ENCODE measurements at places on chromosomes 1 and 21.

- DNase-seq, result no peak
Observed at GRCh38 chr1:87144316-87144895, 184.3 kb upstream of the LMO4 start.

GRCh38 chr1:231062500-231063270 lies 22.6 kb upstream of the FAM89A start:
- DNase-seq, result no peak

- no peak for DNase-seq
Observed at GRCh38 chr1:154720328-154721297, 112.6 kb upstream of the ADAR start.

DNA sequence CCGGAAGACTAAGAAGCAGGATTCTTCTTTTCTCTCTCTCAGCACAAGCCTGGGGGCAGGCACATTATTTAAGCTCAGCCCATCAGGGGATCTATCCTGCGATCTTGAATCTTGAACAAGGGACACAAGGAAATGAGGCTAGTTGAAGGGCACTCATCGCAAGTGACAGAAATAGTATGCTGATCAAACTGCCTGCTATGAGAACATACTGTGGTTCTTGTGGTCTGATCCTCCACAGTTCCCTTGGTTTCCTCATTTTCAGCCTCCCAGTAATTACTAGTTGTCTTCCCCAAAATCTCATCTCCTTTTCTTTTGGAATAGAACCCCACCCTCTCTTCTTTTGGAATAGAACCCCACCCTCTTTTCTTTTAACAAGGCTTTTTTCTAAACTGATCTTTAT lies 6.5 kb downstream of the ANKRD45 start:
- DNase-seq, result no peak

GRCh38 chr1:157369808-157370521 lies 182.3 kb downstream of the FCRL5 start:
- no peak for DNase-seq

- no peak for DNase-seq
Observed at GRCh38 chr1:172405912-172406311, 14.6 kb upstream of the C1orf105 start.

- no peak for DNase-seq
Observed at GRCh38 chr1:29646161-29646775, 409.9 kb downstream of the PTPRU start.

DNA sequence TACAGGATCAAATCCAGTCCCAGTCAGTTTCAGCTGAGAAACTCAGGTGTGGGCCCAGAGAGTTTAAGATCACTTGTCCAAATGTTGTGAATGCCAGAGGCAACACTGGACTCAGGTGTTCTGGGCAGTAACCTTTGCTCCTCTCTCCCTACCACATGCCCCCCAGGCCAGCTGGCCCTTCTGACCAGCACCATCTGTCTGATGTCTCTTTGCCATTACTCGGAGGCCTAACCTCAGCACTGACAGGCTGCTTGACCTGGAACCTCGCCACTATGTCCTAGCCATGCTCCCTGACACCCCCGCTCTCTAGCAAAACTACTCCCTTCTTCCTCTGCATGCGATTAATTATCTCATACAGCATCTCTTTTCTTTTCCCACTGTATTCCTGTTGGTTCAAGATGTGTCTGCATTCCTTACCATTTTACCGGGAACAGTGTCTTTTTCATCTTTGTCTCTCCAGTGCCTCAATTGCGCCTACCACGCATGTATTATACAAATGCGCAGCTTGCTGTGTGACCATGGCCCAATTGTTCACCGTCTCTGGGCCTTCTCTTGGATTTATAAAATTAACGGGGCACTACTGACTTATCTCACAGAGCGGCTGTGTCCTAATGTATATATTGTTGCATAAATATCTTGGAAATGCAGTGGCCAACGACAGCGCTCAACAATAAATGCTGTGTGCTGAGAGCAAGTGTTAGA lies 159.5 kb upstream of the IRF2BP2 start:
- no peak for DNase-seq

- peak; percentile 43 for DNase-seq
Observed at GRCh38 chr1:8970870-8971337, 25.2 kb downstream of the CA6 start.

DNA sequence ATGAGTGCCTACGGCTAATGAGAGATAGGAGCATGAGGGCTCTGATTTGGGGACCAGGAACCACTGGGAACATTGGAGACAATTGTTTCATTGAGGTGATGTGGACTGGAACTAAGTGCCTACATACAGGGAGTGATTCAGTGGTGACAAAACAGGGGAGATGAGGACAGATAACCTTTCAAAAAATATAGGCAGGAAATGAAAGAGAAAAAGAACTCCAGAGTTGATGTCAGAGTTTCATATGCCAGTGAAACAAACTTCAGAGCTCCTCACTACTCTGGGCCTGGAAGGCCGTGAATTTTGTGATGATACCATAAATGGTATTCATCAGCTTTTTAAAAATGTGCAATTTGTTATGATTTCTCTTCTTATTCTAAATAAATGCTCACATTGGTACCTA lies 39.3 kb downstream of the FASLG start:
- DNase-seq, result no peak

DNA sequence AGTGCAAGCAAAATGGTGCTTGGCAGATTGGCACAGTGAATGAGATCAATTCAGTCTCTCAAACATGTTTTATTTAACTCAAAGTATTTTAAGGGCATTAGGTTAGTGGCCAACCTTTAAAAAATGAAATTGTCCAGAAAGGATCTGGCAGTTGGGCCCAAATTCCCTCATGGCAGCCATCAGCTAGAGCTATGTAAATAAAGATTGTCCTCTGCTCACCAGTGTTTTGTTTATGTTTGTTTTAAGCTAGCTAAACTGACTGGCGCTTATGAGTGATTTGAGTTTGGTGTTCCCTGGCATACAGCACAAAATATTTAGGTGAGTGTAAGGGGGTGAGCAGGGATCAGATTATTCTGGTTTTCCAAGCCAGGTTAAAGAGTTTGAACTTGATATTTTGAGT lies 18.1 kb downstream of the HDAC1 start:
- no peak for DNase-seq

GRCh38 chr1:21703318-21703963 lies 34.3 kb upstream of the RAP1GAP start:
- DNase-seq, result no peak

DNA sequence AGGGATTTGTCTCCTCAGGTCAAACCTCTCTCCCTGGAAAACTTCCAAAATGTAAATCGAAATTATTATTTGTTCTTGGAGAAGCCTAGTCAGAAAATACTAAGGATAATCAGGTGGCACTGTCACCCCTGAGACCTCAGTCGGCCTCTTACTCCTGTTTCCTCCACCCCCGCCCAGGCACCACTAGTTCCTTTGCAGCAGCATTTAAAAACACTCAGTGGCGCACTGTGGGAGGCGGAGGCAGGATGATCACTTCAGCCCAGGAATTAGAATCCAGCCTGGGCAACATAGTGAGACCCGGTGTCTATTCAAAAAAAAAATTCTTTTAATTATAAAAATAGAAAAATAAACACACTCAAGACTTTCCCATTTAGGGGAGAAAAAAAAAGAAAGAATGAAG lies 18.0 kb upstream of the IFNAR2 start:
- no peak for DNase-seq

DNA sequence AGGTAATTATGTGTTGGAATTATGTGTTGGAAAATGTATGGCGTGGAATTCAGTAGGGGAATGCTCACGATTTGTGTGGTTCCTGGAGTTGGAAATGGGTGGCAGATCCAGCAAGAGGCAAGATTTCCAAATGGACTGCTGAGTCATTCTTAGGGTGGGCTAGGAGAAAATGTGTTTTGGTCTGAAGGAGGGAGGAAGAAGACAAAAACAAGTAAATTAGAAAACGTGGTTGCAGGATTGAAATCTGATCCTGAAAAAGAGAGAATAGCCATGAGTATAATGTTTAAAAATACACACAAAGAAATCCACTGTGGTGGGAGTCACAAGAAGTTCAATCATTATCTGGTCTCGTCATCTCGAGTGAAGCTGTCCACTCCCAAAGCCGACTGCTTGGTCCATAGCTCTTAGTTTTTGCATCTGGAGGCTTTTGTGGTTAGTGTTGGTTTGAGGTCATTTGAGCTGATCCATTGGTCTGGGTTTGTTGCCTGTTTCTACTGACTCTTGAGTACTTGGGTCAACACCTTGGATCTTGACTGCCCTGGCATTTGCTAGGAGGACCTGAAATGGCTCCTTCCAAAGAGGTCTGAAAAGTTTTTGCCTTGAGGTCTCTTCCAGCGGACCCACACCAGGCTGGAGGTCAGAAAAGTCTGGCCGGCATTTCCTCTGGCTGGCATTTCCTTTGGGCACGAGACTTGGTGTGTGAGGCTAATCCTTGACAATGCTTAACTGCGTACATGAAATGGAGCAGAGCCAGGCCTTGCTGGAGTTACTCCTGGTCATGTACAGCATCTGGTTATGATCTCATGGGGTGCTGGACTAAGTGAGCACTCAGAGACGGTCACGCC lies 9.2 kb downstream of the MX2 start:
- no peak for DNase-seq

- DNase-seq, result no peak
Observed at GRCh38 chr1:25724201-25724600, 75.8 kb upstream of the SELENON start.

GRCh38 chr1:161083748-161084596 lies 5.4 kb downstream of the NECTIN4 start:
- no peak for DNase-seq

DNA sequence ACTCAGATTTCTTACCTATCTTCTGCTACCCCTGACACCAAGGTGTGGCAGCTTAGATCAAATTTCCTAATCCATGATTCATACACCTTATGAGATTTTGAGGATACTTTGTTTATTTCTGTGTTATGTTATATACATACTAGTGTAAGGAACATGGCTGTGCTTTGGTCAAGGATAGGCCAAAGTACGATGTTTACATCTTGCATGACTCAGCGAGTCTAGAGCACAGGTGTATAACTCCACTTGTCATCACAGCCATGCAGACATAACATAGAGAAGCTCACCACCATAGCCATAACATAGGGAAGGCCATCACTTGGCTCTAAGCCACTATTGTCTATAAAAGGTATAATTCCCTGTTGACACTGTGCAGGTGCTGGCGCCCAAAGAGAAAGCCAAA lies 61.2 kb downstream of the GBP6 start:
- DNase-seq, result no peak

GRCh38 chr1:77620273-77620672 lies 62.2 kb downstream of the ZZZ3 start:
- DNase-seq, result no peak

DNA sequence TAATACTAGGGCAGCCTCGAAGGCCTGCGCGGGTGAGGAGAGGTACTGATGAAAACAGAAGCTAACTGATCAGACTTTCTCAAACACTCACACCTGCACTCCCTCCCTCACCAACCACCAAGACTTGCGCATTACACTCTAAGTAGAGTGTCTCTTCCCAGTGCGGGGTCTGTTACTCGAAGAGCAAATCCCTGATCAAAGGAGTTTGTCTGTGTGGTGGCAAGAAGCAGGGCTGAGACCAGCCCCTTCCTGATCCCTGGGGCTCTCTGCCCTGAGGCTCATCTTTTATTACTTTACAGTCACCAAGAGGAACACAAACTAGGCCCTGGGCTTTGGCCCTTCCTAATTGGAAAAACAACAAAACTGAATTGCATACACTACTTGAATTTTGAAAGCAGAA lies 19.5 kb upstream of the TSNAX start:
- DNase-seq, result no peak

GRCh38 chr1:10789047-10789791 lies 7.2 kb downstream of the CASZ1 start:
- no peak for DNase-seq

DNA sequence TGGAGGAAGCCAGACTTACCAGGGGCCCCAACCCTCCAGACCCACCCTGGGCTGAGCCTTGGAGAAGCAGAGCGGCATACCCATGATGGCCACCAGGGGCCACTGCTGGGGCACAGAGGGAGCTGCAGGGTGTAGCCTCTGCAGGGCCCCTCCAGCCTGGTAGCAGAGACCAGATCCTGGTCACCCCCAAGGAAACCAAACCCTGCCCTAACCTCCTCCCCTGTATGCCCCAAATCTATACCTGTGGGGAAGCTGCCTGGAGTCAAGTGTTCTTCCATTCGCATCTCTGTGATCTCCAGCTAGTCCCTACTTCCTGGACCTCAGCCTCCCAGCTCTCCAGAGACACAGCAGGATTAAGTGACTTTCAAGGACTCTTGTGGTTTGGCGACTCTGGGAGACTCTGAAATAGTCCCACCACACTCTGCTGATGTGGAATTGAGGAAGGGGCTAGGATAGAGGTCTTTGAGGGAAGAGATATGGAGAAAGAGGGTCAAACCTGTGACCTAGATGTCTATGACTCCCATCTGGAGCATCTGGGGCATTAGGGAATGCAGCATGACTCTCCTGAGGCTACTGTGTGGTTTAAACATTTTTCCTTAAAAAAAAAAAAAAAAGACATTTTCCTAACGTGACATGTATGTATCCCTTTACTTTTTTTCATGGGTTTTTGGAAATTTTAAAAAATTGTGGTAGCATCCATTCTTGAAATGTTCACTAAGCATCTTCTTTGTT lies 119.2 kb upstream of the IPO9 start:
- DNase-seq, result peak; percentile 25

GRCh38 chr1:42952303-42953001 lies 6.2 kb downstream of the SLC2A1 start:
- no peak for DNase-seq

DNA sequence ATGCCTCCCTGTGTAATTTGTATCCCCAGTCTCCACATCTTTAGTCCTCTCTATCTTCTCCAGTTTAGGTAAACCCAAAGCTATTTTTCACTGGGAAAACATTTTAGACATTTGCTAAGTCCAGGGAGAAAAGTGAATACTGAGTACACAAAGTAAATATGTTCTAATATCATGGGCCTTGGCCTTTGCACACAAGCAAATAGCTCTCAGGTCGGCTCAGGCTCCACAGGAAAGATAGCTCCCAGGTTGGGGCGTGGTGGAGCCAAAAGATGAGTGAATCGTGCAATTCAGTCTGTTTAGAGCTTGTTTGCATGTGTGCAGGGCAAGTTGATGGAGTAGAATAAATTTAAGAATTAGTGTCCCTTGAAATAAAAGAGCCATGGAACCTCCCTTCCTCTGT lies 7.9 kb downstream of the RGSL1 start:
- DNase-seq, result no peak

- no peak for DNase-seq
Observed at GRCh38 chr1:66217021-66217420, 316.9 kb upstream of the SGIP1 start.

Data from stimulated activated CD4-positive, alpha-beta T cell treated with anti-CD3 and anti-CD28 coated beads, TNF-alpha, amount 100 ng/mL, for 24 hours (primary cell).